ENCODE measurements at places on chromosomes 5 and 9. TPM values are rescaled to one million over a fixed set of nuclear protein-coding genes. Genes with fewer than 3 reads are reported as not detected.

DNA sequence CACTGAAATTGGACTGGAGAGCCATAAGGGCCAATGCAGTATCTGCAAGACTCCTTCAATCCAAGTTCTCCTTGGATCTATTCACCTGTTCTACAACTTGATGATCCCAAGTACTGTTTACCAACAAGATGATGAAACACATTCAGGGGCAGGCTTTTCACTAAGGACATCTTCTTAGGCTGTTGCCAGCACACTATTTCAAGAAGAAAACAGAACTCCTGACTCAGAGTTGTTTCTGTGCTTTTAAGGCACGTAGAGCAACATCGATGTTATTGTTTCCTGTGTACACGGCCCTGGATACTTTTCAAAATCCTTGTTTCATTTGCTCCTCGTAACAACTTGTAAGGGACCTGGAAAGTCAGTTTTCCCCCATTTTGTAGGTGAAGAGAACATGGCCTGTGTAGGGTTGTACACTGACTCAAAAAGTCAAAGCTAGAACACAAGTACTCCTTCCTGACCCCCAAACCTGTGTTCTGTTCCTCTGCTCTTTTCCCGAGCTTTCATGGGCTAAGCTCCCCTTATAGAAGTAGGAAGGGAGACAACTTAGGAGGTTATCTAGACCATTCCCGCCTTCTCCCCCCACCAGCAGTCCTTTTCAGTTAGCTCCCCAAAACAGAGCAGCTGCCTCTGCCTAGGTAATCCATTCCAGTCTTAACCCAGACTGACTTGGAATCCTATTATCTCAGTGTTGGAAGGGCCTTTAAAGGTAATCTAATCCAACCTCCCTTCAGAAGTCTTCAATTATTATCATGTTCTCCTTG lies 5.2 kb upstream of the MGAT1 start:
- no peak for DNase-seq

- no peak for DNase-seq
Measured at GRCh38 chr5:168319774-168320173, 28.3 kb downstream of the WWC1 start.

DNA sequence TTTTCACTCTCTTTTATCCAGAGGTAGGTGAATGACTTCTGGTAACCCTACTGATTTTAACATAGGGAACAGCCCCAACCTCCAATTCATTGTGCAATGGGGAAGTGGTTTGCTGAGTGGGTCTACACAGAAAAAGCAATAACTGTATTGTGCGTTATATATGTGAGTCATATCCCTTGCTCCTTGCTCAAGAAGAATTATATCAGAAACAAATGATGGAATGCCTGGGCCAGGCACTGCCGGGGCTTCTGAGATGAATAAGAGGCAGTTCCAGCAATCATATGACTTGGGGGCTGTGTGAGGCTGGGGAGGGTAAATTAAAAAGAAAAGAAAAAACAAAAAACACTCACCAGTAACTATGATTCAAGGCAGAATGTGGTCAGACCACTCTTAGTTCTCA lies 79.2 kb upstream of the ABCA1 start:
- DNase-seq = no peak

GRCh38 chr9:69519470-69520240 lies 152.5 kb downstream of the APBA1 start:
- DNase-seq = no peak

The NR4A3 gene
- 0.07 TPM for total RNA-seq

All from pulmonary artery endothelial cell (primary cell).